ENCODE measurements at places on chromosomes 5 and 9. TPM values are rescaled to one million over a fixed set of nuclear protein-coding genes. Genes with fewer than 3 reads are reported as not detected.

GRCh38 chr9:122119721-122120120 is 26.6 kb upstream of the TTLL11 start:
- no peak for DNase-seq

DNA sequence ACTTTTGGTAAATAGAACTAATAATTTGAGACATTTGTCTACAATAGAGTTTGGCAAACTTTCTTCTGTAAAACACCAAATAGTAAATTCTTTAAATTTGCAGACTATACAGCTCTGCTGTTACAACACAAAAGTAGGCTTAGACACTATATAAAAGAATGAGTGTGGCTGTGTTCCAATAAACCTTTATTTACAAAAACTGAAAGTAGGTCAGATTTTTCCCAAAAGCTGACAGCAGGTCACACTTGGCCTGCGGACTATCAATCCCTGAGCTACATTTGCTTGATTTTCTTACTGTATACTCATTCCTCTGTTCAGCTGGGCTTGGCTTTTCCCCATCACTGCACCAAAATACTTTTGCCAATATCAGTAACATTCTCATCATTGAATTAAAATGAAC is 189.4 kb downstream of the COMMD10 start:
- no peak for DNase-seq

The GDF9 gene
- 0.35 TPM for total RNA-seq

The PRUNE2 gene
- 9.6 TPM for total RNA-seq

GRCh38 chr9:130185017-130185416 is 12.8 kb downstream of the NCS1 start:
- DNase-seq, result no peak

DNA sequence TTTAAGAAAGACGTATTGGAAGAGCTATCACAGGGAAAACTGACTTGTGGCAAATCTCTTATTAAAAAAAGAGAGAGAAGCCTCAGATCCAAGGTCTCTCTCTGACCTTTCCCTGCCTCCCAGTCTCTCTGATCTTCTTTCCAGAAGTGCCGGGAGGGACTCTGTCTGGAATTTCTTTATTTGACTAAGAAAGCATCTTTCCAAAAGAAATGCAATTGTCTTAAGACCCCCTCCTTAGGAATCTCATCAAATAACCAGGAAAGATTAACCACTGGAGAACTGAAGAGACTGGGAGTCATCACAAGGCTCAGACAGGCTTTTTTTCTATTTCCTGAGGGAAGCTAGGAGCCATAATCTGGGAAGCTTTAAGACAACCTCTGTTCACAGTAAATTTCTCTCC is 4.6 kb downstream of the C1QTNF3 start:
- DNase-seq, result no peak
